ENCODE measurements at places on chromosomes 13 and 19.
A peak's percentile ranks its signal among the peaks of the same experiment; 100 is the strongest.

DNA sequence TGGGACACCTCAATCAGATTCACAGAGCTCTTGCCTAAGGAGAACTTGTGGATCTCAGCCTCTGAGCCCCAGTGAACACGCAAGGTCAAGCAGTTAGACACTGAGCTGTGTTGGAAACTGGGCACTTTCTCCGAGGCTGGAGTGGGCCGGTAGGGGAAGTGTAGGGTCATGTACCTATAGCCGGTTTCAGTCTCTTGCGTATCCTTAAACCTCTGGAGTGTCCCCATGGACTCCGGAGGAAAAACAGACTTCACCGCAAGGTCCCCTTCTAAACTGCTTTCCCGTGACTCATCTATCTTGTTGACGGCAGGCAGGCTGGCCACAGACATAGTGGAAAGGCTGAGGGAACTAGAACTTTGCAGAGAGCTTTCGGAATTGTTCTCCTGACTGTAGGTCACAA lies 11.3 kb downstream of the IQCN start:
- no peak for DNase-seq

DNA sequence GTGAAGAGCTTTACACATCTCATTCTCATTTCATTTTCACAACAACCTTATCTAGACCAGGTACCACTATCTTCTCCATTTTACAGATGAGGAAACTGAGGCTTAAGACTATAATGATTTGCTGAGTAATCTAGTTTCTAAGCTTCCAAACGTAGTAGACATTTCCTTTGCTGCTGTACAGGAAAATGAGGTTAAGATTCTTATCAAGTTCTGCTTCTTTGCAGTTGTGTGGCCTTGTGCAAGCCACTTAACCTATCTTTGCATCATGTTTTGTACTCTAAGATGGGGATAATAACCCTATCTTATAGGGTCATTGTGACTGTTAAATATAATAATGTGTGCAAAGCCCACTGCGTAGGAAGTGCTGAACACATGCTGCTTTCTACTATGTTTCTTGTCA lies 307.9 kb downstream of the HS6ST3 start:
- no peak for DNase-seq

DNA sequence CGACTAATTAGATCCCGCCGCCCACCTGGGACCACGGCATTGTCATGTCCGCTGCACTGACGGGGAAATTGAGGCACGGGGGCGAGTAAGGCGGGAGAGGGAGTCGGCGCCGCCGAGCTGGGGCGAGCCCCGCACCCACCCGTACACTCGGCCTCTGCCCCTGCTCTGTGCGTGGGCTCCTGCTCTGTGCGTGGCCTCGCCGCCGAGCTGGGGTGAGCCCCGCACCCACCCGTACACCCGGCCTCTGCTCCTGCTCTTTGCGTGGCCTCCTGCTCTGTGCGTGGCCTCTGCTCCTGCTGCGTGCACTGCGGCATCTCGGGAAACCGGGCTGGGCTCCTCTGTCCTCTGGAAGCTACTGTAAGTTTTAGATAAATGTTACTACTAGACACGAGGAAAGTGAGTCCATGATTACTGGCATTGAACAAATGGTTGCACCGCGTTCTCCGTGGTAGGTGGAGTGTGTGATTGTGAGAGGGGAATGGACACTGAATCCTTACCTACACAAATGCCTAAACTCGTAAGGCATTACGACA lies 826 bp upstream of the C1QTNF9 start:
- no peak for DNase-seq

GRCh38 chr13:68736961-68737360 lies 1370.7 kb upstream of the ATXN8OS start:
- no peak for DNase-seq

DNA sequence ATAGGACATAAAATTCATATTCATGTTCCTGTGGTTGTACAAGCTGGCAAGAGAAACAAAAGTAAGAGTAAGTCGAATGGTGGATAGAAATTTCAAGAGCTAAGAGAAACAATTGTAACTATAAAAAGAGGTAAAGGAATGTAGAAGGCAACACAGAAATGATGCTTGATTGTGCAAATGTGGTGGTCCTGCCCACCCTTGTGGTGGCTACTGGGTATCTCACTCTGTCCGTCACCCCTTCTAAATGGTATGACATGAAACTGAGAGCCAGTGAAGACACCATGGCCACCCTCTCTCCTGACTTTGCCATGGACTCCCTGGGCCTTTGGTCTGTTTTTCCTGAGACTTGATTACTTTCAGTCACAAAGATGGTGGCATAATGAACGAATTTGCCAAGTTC lies 925.9 kb upstream of the SLITRK6 start:
- no peak for DNase-seq

DNA sequence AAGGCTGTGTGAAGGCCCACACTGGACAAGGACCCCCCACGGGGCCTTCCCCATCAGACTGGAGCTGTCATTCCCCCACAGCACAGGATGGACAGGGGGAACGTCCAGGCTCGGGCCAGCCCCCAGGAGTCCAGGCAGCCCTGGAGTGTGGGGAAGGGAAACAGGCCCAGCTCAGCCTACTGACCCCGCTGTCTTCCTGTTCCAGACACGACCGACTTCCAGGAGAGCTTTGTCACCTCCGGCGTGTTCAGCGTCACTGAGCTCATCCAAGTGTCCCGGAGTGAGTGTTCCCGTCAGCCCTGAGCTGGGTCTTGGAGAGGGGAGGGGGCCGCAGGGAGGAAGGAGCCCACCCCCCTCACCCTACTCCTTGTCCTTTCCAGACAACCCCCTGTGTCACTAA lies 47.0 kb downstream of the SMIM24 start:
- no peak for DNase-seq

GRCh38 chr13:111912453-111912866 lies 154.5 kb upstream of the SOX1 start:
- no peak for DNase-seq

DNA sequence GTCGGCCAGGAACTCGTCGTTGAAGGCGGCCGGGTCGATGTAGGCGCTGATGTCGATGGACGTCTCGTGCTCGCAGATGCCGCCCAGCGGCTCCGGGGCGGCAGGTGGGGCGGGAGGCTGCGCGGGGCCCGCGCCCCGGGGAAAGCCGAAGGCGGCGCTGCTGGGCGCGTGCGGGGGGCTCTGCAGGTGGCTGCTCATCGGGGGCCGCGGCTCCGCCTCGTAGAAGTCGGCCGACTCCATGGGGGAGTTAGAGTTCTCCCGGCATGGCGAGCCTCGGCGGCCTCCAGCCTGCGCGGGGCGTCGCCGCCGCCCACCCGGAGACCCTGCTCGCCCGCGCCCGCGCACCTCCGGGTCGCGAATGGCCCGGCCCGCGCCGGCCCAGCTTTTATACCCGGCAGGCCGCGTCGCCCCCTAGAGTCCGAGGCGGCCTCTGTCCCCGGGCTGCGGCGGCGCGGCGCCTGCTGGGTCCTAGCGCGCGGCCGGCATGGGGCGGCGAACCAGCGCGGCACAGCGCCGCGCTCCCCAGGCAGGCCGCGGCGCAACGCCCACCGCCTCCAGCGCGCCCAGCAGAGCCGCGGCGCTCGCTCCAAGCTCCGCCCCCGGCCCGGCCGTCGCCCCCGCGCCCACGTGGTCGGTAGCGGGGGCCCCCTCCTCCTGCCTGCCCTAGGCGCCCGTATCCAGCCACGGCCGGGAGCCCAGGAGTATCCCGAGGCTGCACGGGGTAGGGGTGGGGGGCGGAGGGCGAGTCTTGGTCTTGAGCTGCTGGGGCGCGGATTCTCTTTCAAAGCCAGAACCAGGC lies at the start of gene CEBPA:
CEBPA (minus strand) TSS at position 360 of the 799 bp plus-strand sequence; CDS start at position 240, 120 bp downstream.
- peak; percentile 80 for DNase-seq

- DNase-seq, result no peak
These were observed 32.5 kb downstream of the MCF2L start for GRCh38 chr13:113001241-113002140.

DNA sequence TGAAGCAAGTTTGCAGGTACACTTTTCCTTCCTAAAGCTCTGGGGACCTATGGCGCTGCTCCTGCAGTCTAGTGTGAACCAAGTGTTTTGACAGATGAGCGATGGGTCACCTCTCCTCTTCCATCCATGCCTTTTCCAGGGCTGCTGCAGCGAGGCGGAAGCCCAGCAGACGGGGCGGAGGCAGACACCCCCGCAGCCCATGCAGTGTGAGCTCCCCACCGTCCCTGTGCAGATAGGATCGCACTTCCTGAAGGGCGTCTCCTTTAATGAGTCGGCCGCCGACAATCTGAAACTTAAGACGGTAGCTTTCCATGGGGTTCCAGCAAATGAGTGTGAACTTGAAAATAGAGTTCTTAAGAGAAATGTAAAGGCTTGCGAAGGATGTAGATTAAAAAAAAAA lies 37.1 kb upstream of the GPI start:
- DNase-seq, result no peak

GRCh38 chr13:100495455-100495854 lies 93.1 kb downstream of the GGACT start:
- DNase-seq, result no peak

GRCh38 chr19:41589371-41589770 lies 13.4 kb downstream of the CEACAM21 start:
- no peak for DNase-seq

DNA sequence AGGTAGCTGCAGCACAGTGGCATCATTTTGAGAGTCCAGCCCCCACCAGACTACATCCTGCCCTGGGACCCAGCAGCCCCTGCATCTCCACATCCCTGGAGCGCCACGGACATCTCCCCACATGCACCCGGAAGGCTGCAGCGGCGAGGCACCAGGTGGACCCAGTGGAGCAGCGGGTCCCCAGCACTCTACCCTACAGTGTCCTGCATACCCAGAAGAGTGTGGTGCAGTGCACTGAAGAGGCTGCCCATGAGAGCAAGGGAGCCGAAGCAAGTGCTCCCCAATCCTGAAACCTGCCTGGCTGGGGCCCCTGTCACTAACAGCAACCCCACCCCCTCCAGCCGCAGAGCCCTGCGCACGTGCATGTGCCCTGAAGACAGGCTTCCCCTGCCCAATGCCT lies 21.3 kb upstream of the SLC7A9 start:
- no peak for DNase-seq

- DNase-seq, result no peak
These were observed 349.2 kb upstream of the ARGLU1 start for GRCh38 chr13:106917024-106917571.

DNA sequence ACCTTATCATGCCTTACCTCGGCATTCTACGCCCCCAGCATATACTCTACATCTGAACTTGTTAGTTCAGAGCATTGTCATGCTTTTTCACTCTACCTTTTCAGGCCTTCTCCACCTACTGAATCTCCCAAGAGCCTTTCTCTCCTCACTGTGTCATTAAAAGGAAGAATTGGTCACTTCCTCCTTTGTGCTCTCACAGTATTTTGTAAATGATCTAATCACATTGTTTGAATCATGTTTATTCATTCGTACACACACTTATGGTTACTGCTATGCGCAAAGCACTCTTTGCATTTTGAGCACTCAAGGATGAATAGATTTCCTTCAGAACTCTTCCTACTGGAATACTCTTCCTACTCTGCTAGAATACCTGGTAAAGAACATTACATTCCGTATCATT lies 15.8 kb upstream of the ELF1 start:
- no peak for DNase-seq

DNA sequence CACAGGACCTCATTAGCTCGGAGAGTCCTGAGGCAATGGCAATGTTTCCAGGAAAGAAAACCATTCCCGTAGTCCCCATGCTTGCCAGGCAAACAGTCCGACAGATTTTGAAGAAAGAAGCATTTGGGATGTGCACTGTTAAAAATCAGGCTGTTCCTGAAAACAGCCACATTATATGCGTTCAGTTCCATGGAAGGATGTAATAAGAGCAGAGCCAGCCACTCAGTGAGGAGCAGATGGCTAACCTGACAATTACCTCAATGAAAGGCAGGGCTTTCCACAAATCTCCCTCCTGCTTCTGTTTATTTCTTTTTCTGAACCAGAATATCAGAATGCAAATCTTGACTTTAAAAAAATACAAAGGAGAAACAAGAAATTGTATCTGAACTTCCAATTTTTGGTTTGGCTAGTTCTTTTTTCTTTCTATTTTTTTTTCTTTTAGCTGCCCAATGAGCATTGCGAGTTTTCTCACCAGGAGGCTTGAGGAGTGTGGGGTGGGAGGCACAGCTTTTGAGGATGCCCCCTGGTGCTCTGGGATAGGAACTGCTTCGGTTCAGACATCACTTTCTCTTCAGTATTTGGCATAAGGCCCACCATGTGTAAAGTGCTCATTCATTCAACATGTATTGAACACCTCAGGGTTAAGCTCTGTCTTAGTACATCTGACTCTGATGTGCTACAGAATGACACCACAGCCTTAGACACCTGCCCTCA lies 124.2 kb downstream of the TBC1D4 start:
- DNase-seq, result peak; percentile 31

GRCh38 chr13:51867062-51867461 lies 5.3 kb downstream of the CCDC70 start:
- DNase-seq, result no peak

DNA sequence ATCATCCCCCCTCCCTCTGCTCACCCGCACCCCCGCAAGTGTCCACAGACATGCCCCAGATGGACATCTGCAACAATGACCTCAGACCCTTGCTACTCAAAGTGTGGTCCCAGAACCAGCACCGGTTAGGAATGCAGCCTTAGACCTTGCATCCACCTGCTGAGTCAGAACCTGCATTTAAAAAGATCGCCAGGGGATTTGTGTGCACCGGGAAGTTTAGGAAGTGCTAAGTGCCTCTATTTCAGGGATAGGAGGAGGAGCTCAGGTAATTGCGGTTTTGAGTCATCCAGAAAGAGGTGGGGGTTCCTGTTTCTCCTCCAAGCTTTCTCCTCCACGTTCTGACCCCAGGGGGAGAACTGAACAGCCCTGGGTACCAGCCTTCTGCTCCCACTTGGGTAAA lies 46.2 kb downstream of the CACNA1A start:
- DNase-seq, result no peak

DNA sequence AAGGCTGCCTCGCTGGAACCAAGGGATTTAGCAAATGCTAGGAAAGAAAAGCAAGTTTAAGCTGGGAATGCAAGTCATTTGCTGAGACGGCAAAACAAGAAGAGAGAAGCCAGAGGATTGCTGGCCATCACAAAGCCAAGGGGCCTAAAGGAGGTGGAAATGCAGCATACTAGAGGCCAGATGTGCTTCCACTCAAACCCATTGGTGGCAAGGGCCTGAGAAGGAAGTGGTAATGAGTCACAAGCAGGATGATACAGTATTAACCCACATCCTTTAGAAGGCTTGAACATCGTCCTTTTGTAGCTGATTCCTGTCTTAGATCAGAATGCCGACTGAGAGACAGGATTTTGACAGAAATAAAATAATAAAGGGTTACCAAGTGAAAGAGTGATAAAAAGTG lies 68.2 kb downstream of the ITGBL1 start:
- DNase-seq, result no peak

- DNase-seq, result no peak
These were observed 2.4 kb downstream of the ZBTB45 start for GRCh38 chr19:58516964-58517833.
